ENCODE measurements at places on chromosomes 1 and 21.
A peak's percentile ranks its signal among the peaks of the same experiment; 100 is the strongest.

- DNase-seq = no peak
These were observed 6.7 kb downstream of the C1orf115 start for GRCh38 chr1:220696863-220697231.

DNA sequence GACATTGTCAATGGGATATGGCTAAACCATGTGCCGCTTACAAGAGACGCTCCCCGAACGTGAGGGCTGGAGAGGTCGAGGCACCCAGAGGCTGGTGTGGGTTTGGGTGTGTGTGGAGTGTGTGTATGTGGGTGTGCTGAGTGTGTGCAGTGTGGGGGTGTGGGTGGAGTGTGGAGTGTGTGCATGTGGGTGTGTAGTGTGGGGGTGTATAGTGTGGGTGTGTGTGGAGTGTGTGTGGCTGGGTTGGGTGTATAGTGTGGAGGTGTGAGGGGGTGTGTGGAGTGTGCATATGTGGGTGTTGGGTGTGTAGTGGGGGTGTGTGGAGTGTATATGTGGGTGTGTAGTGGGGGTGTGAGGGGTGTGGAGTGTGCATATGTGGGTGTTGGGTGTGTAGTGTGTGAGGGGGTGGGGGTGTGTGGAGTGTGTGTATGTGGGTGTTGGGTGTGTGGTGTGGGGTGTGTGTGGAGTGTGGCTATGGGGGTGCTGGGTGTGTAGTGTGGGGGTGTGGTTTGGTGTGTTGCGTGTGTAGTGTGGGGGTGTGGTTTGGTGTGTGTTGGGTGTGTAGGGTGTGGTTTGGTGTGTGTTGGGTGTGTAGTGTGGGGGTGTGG is 42.2 kb downstream of the SLC19A1 start:
- DNase-seq = no peak

DNA sequence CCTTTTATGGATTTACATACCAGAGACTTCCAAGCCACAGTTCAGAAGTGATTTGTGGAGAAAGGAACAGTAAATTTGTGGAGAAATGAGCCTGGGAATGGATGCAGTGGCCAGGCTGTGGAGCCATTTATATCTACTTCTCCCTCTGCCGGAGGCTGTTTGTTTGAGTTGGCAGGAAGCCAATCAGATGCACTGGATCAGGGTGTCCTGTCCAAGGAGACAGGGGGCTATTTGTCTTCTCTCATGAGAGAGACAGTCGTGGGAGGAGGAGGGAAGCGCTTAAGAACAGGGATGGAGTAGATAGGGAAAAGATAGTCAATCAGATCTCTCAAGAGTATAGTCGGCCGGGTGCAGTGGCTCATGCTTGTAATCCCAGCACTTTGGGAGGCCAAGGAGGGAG is 2.8 kb upstream of the HAPLN2 start:
- DNase-seq = peak; percentile 59

- no peak for DNase-seq
These were observed 20.0 kb upstream of the CLIC6 start for GRCh38 chr21:34648739-34649297.

GRCh38 chr1:65449214-65449823 is 28.9 kb downstream of the LEPR start:
- DNase-seq = no peak
